ENCODE measurements at places on chromosomes 5 and 9. TPM values are rescaled to one million over a fixed set of nuclear protein-coding genes. Genes with fewer than 3 reads are reported as not detected.

- no peak for DNase-seq
These were observed 28.3 kb downstream of the ARHGEF28 start for GRCh38 chr5:73654171-73654811.

- no peak for DNase-seq
These were observed 9.4 kb downstream of the FYB1 start for GRCh38 chr5:39209924-39210323.

DNA sequence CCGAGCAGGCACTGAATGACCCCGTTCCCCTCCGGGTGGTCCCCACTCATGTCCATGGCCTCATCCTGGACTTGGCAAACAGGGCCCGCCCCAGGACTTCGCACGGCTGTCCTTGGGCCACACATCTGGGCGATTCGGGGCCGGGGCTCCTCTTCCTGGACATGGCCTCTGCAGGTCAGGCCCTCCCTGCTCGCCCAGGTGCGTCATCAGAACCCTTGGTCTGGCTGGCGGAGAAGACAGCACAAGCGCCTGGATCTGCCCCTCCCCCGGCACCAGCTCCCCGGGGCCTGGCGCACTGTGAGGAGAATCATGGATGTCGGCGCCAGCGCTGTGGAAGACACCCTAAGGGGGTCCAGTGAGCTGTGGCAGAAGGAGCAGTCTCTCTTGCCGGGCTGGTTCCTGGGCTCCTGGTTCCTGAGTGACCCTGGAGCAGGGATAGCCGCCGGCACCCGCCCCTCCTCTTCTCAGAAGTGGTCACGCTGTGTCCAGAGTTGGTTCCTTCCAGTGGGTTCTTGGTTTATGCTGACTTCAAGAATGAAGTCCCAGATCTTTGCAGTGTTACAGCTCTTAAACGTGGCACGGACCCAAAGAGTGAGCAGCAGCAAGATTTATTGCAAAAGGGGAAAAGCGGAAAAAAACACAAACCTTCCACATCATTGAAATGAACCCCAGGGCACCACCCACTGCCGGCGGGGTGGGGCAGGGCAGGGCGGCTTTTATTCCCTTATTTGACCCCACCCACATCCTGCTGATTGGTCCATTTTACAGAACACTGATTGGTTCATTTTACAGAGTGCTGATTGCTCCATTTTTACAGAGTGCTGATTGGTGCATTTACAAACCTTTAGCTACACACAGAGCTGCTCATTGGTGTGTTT lies 25.9 kb upstream of the SLC12A7 start:
- no peak for DNase-seq

DNA sequence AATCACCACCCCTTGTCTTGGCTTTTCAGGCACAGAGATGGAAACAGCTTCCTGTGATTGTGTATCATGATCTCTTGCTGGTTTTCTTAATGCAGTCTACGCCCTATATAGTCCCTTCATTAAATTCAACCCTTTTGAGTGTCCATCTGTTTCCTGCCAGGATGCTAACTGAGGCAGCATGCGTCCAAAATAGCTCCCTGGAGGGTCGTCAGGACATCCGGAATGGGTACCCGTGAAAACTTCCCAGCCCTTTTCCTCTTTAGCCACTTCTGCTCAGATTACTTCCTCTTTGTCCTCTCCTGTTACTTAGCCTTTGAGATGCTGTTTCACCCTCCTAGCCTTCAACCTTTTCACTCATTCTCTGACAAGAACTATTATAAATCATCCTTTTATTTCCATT lies 79.8 kb upstream of the KLF9 start:
- DNase-seq: no peak

DNA sequence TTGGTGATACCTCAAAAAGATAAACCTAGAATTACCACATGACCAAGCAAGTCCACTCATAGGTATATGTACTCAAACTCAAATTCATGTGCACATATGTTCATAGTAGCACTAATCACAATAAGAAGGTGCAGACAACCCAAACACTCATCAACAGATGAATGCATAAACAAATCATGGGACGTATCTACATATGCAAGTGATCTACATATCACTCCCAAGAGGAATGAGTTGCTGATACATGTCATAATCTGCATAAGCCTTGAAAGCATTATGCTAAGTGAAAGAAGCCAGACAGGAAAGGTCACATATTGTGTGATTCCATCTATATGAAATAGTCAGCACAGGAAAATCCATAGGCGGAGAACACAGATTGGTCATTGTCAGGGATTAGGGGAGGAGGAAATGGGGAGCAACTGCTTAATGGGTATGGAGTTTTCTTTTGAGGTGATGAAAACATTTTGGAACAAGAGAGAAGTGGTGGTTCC lies 10.6 kb upstream of the GPX8 start:
- DNase-seq: no peak

GRCh38 chr9:137302449-137303150 lies 529 bp upstream of the NRARP start:
- no peak for DNase-seq

DNA sequence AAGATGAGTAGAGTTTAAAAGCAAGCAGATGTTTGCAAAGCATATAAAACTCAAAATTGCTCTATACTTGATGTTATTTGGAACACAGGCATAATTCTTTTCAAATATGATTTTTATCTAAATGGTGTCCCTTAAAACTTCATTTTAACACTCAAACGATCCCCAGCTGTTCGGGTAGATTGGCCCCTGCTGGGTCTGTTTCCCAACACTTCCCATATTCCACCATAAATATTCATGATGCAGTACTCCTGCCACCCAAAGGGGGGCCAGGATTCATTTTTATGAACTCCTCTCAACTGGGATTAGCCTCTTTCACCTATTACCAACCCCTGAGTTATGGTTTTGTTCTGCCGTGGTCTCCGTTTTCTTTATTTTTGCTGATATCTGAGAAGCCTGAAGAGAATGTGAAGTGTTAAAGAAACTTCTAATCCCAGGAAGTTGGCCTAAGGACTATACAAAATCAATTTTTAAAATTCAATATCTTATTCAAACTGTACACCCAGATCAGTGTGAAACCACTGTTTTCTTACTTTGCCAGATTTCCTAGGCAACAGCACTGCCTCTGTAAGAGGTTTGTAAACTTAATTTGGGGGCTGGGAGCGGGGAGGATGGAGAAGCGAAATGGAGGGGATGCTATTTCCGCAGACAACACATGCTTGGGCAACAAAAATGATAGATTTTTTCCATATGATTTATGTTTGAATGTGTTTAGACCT lies 384.1 kb downstream of the DMRT2 start:
- DNase-seq: no peak

DNA sequence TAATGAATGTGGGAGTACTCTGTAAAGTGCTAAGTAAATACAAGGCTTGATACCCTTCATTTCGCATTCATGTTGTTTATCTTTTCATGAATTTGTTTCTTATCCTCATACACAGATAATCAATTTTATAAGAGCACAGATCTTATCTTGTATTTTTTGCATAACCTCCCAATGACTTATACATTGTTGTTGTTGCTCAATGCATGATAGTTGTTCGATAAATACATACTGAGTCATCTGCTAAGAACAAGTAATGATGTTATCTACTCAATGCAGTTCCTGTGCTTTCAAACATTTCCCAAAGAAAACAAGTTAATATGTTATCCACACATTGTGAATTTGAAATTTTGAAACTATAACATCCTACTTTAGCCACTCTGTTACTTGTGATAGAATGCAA lies 60.7 kb downstream of the TAF11L14 start:
- no peak for DNase-seq

DNA sequence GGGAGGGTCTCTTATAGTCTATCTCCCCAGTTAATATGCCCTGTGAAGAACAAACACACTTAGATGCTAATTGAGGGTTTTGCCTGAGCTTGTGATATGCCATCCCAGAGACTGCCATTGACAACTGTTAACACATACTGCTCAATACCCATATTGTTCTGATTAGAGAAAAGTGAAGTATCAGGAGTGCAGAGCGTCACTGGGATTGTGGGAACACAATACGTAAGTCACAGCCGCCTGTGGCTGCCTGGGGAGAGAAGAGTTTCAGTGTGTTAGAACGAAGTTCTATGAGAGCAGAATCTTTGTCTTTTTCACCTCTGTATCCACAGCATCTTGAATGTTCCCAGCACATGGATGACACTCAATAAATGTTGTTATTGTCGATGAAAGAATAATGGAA lies 110.2 kb downstream of the MEF2C start:
- DNase-seq: no peak

DNA sequence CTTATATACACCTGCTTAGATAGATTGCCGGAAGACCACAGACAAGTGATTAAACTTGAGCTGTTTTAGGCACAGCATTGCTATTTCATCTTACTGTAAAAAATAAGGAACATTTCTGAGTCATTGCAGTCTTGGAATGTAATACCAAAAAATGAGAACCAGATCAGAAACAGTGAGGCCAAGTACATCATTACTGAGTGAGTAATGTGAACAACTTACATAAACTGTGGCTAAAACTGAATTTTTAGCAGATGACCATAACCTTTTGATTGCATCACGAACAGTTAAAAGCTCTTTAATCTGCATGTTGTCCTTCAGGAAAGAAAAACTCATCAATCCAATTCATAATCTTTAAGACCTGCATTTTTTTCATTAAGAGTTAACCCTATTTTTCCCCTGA lies 157.1 kb upstream of the FGF10 start:
- DNase-seq: no peak

DNA sequence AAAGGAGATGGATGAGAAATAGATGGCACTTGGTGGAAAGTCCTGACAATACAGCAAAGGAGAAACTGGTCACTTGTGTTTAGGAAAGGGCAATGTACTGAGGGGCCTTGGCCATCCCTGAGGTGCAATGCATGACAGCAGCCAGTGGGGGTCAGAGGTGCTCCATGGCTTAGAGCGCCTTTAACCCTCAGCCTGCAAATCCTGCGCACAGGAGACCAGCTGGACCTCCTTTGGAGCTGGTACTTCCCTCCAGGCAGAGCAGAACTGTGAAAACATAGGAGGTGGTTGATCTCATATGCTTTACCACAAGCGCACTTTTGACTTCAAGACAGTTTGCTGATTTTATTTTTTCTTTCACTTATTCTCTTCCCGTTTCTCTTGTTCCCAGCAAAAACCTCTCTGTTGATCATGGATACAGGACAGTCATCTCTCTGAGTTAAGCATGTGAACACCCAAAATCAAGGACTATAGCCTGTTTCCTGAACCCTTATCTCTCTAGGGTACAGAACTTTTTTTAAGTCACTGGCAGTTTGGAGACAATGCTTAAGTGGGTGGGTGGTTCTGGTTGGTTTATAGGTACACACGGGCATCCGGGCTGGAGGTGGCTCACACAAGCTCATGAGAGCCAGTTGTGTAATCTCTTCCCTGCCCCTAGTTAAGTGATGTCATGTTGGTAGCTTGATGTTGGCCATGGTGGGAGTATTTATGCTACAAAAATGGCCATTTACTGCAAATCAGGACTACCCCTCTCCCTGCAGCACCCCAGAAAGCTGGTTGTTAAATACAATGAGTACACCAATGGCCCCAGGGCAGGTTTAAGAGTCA lies 37.6 kb upstream of the ANKRD55 start:
- peak; percentile 85 for DNase-seq

GRCh38 chr9:14418941-14419937 lies 105.3 kb upstream of the NFIB start:
- DNase-seq: no peak

DNA sequence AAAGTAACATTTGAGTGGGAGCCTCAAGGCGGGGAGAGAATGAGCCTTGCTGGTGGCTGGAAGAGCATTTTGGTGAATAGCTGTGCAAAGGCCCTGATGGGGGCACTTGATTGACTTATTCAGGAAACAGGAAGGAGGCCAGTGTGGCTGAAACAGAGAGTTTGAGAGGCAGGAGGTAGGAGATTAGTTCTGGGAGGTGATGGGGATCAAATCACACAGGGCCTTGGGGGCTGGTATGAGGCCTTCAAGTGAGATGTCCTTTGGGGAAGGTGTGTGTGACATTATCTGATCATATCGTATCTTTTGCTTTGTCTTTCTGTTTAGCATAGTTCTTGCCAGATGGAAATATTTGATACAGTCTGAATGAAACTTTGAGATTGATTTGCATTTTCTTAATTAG lies 172.3 kb downstream of the TENT4A start:
- DNase-seq: no peak

- DNase-seq: no peak
These were observed 15.0 kb upstream of the SCGB3A1 start for GRCh38 chr5:180606215-180606785.

DNA sequence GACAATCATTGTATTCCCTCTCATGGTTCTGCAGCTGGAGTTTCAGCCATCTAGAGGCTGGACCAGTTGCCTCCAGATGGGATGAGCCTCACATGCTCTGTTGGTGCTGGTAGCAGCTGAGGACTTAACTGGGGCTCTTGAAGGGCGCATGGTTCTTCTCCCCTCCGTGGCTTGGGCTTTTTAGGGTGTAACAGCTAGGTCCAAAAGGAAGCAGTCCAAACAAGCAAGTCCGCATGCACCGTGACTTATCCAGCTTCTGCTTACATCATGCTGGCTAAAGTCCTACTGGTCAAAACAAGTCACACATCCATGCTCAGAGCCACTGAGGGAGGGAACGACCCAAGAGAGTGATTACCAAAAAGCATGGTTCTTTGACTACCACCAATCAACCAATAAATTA lies 31.6 kb upstream of the SH3RF2 start:
- no peak for DNase-seq

- DNase-seq: no peak
These were observed 142.3 kb upstream of the OTULINL start for GRCh38 chr5:14439087-14439871.

DNA sequence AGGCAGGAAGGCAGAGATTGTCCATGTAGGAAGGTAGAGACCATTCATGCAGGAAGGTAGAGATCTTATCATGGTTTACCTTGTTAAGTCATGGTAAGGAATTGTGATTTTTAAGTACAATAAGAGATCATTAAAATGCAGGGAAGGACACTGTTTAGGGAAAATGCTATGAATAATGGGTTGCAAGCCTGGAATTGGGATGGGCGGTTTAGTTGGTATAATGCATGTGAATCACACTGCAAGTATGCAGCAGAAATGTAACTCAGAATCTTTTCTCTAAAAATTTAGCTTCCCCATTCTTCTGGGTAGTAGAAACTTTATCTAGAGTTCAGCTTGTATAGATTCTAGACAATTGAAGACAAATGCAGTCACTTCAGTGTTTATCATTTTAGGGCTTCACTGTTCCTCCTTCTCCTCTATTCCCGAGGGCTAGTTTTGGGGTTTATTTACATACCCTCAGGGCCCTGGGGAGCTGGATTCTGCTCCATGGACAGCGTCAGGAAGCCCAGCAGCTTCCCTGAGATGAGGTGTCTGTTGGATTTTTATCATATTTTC lies 212.0 kb downstream of the SREK1 start:
- no peak for DNase-seq

C9orf50 gene
- 0.34 TPM for polyA plus RNA-seq

C9orf152 gene
- polyA plus RNA-seq: 0.42 TPM

MAML1 gene
- polyA plus RNA-seq: 38.1 TPM

DPH7 gene
- 38.3 TPM for polyA plus RNA-seq

IL31RA gene
- 0.12 TPM for polyA plus RNA-seq

CNTNAP3 gene
- polyA plus RNA-seq: 3.8 TPM

SDHA gene
- 138 TPM for polyA plus RNA-seq

DNM1 gene
- polyA plus RNA-seq: 78.4 TPM
